ENCODE measurements at places on chromosomes 7 and 10. TPM values are rescaled to one million over a fixed set of nuclear protein-coding genes. Genes with fewer than 3 reads are reported as not detected.

GRCh38 chr10:114573330-114574045 is 84.6 kb downstream of the ABLIM1 start:
- DNase-seq: no peak

DNA sequence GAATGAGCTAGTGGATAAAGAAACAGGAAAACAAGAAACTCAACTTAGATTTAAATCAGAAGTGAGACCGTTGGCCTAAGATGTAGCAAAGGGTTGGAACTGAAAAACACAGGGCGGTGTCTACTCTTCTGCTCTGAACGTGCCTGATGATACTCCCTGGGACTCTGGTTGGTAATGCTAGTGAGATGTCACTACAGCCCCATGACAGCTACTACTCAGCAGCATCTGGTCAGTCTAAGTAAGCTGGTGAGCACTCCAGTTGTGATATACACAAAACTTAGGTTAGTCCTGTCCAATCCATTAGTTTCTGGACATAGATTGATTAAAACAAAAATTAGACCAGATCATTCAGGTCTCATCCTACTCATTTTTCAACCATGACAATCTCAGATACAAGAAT is 15.4 kb downstream of the MYPN start:
- no peak for DNase-seq

DNA sequence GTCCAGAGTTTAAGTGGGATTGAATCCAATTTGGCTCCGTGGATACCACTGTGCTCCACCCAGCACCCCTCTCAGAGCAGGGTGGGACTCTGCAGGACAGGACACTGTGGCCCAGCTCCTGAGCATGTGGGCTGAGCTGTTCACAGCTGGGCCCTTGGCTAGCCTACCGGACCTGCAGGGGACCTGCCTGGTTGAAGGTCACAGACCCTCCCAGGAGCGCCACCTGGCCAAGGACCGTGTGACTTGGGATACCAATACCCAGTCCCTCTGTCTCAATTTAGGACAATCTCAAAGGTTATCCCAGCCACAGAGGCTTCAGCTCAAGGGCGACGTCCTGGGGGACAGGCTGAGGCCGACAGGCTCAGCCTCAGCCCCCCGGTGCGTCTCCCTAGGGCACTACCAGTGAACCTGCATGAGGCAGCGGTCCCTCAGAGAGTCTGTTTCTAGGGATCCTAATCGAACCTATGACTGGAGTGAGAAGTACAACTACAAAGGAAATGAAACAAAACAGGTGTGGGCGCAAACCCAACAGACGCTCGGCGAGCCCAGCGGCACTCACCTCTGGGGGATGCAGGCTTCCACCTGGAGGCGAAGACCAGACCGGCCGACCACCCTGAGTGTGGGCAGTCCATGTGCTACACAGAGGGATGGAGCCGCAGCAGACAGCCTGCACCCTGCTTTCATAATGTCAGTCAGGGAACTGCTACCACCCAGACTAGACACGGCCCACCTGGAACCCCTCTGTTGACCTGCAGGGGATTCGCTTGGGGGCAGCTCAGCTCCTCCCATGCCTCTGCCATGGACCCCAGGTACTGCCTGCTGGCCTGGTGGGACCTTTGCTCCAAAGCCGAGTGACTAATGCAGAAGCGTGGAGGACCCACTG is 103.7 kb downstream of the PAXIP1 start:
- no peak for DNase-seq

The VOPP1 gene
- total RNA-seq: 192 TPM

DNA sequence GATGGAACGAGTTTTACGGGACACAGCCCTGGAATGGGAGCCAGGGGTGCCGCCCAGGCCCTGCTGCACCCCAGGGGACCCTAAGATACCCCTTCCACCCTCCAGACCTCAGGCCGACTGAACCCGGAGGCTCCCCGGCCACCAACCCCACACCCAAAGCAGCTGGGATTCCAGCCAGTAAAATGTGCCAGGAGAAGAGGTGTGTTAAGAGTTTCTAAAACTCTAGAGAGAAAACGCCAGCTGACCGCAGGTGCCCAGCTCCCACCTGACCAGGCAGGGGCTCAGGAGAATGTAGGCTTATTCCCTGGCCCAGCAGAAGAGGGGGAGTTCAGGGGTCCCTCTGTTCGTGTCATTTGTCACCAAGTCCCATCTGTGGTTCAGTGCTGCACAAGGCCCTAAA is 17.5 kb downstream of the NUDT1 start:
- no peak for DNase-seq

The FGL2 gene
- 8.8 TPM for total RNA-seq

The NPC1L1 gene
- total RNA-seq: not detected

- DNase-seq: peak; percentile 26
These were observed 1.7 kb downstream of the NPTX2 start for GRCh38 chr7:98618786-98619185.

DNA sequence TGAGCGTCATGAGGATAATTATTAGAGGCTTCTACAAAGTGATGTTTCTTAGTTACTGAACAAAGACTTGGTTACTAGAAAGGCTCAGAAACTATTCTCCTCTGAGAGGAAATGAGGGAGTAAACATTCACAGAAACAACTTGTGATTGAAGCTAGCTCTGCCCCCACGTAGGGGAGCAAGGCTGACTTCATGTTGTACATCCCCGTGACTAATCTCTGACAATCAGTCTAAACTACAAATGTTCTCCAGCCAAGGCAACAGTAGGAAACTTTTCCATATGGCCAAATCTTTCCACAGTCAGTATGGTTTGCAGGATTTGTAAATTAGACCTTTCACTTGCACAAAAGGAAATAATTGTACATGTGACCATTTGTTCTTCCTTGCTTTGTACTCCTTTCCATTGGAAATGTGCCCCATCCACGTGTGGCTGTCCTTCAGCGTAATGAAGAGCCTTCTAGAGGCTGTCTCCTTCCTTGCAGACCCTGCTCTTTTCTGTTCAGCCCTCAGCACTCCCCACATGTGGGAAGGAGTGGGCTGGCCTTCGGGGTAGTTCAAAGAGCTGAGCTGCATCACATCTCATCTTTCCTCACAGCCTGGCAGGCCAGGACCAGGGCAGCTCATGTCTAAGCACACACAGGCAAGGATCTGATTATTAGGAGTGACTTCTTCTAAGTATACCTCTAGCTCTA is 93.5 kb downstream of the PCGF5 start:
- peak; percentile 69 for DNase-seq

The GPR26 gene
- total RNA-seq: not detected

- no peak for DNase-seq
These were observed 242.3 kb upstream of the FZD1 start for GRCh38 chr7:91021956-91022355.

DNA sequence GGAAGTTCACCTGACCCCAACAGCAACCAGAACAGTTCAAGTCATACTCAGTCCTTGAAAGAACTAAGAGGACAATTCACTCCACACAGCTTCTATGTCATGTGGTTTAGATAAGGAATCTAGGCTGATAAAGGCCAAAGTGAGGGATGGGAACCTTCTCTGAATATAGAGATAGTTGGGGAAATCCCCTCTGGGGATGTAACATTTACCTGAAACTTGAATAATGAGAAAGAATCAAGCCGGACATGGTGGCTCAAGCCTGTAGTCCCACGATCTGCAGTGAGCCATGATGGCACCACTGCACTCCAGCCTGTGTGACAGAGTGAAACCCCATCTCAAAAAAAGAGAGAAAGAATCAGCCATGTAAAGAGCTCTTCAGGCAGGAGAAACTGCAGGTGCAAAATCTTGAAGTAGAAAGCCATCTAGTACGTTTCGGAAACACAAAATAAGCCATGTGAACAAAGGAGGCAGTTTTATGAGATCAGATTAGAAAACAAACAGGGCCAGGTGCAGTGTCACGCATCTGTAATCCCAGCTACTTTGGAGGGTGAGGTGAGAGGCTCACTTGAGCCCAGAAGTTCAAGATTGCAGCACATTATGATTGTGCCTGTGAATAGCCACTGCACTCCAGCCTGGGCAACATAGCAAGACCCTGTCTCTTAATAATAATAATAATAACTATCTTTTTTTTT is 4.5 kb upstream of the DNMBP start:
- DNase-seq: no peak

DNA sequence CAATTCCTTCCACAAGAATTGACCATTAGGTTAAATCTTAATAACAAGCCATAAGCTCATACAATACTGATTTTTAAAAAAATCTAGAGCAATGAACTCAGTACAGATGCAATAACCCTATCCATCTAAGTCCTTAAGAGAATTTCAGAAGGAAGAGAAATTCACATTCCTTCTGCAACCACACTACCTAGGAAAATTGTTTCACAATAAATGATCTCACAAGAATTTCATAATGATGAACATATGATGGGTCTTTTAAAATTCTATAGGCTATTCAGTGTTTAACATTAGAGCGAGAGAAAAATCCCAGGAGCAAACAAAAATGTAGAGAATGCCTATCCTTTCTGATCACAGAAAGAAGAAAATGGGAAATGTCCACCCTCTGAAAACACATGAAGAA is 70.0 kb upstream of the MAGI2 start:
- DNase-seq: no peak

The SFR1 gene
- total RNA-seq: 14.9 TPM

GRCh38 chr10:5591336-5591824 is 66.6 kb downstream of the CALML3 start:
- no peak for DNase-seq

DNA sequence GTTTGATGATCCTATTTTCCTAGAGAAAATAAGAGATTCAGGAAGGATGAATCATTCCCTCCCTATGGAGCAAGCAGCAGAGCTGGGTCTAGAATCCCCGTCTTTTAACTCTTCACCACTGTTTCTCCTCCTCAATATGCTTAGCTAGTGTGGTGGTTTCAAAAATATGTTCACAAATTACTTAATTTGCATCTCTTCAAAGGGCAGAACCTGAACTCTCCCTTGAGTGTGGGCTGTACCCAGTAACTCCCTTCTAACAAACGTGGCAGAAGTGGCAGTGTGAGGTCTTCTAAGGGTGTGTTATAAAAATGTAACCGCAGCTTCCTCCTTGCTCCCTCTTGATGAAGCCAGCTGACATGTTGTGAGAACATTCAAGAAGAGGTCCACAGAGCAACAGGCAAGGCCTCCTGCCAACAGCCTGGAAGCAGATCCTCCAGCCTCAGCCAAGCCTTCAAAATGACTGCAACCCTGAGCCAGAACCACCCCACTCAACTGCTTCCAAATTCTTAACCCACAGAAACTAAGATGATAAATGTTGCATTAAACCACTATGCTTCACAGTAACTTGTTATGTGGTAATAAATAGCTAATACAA is 36.6 kb downstream of the SRPK2 start:
- peak; percentile 94 for DNase-seq

The MLXIPL gene
- 0.63 TPM for total RNA-seq

GRCh38 chr7:82241356-82241755 is 202.2 kb downstream of the CACNA2D1 start:
- DNase-seq: no peak

DNA sequence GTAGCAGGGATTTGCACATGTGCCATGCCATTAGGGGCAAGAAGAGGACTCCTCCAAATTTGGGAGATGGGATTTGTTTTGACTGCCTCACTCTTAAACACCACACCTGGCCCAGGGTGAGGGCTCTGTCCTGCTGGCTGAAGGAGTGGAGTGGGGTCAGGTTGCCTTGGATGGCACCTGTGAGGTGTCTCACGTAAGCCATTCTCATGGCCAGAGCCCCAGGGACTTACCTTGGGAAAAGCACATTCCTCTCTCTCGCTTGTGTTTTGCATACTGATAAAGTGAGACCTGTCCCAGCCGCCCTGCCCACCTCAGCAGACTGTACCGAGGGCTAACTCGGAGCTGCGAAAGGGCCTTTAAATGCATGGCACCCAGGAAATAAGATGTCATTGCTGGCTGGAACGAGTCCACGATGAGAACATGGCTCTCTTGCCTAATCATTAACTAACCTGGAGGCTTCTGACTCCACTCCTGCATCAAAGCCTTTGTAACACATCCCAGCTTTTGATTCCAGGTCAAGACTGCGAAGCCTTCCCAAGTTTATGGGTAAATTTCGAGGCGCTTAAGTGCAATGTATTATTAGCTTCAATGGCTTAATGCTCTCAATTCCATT is 184.0 kb upstream of the RNF32 start:
- DNase-seq: no peak

GRCh38 chr10:49053053-49053997 is 62.0 kb downstream of the VSTM4 start:
- DNase-seq: peak; percentile 5

The KNDC1 gene
- not detected for total RNA-seq

- peak; percentile 57 for DNase-seq
These were observed at the start of gene FLNC for GRCh38 chr7:128830231-128831177. Gene FLNC (plus strand): TSS chr7:128830406. CDS start chr7:128830638, 232 bp downstream.

The SPDYE6 gene
- not detected for total RNA-seq

The HKDC1 gene
- 1.1 TPM for total RNA-seq

- DNase-seq: no peak
These were observed 153.0 kb downstream of the TNS3 start for GRCh38 chr7:47428768-47429472.

- DNase-seq: no peak
These were observed 8.3 kb upstream of the ZC3HAV1L start for GRCh38 chr7:139043823-139044812.

DNA sequence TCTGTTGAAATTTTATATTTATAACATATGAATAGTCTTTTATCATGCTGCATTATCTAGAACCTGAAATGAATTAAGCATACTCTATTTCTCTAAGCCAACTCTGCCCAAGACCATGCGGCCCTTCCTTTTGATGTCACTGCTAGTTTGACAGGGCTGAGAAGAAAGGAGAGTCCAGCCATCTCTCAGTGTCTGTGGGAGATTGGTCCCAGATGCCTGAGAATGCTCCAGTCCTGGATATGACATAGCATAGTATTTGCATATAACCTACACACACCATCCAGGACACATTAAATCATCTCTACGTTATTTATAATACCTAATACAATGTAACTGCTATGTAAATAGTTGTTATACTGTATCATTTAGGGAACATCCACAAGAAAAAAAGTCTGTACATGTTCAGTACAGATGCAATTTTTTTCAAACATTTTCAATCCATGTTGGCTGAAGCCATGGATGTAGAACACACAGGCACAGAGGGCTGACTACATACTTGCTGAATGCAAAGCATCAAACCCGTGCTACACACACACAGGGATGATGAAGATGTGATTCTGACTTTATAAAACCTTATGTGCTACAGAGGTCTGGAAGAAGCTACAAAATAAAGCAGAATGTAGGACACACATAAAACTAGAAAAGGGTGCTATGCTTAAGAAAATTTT is 315.4 kb downstream of the PARD3 start:
- DNase-seq: no peak

DNA sequence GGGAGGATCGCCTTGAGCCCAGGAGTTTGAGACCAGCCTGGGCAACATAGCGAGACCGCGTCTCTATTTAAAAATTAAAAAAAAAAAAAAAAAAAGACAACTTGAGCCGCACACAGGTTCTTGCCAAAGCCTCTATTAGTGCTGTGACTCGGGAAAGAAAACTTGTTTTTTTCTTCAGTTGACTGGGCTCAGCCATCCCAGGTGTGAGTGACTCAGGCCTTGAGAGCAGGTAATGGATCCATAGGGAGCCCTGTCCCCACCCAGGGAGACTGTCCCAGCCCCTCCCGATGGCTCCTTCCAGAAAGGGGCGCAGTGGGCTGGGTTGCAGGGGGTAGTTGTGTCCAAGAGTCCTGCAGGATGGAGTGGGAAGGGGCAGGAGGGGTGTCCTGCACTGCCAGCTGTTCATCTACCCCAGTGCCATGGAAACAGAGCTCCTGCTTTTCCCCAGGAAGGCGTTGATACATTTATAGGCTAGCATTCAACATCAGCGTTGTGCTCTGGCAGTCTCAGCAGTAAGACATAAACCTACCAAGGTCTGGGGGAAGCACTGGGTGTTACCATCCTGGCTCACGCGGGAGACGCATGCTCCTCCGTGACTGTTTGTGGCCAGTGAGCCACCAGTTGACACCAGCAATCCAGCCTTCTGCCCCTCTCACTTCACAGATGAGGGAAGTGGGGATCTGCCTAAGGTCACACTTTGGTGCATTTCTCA is 126.6 kb downstream of the CUX1 start:
- no peak for DNase-seq

- DNase-seq: no peak
These were observed 45.0 kb downstream of the ZFAND4 start for GRCh38 chr10:45627412-45628048.
